ENCODE measurements at places on chromosomes 1 and 21. TPM values are rescaled to one million over a fixed set of nuclear protein-coding genes. Genes with fewer than 3 reads are reported as not detected.

The ATP1A2 gene
- 2.9 TPM for total RNA-seq

DNA sequence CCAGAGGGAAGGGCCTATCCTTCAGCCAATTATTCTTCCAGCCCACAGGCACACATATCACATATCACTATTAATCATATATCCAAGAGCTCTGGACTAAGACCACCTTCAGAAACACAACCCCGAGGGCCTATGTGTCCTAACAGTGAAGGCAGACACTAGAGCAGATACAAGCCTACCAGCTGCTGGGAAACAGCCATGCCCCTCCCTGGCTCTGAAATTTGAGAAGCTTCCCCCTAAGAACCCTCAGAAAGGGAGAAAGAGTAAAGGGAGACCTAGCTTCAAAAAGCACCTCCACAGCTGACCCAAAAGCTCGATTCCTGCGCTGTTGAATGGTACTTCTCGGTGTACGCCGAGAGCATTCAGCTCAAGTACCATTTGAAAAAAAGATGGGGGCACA is 17.4 kb downstream of the CNN3 start:
- H3K36me3 ChIP-seq: peaks cover 8% of the 10 kb centered on the region
- DNase-seq: no peak
- no peak overlapping the region for H3K4me3 ChIP-seq
- peaks cover 78% of the 10 kb centered on the region for H3K4me1 ChIP-seq
- peak overlapping the region; percentile 74 for H3K27ac ChIP-seq

DNA sequence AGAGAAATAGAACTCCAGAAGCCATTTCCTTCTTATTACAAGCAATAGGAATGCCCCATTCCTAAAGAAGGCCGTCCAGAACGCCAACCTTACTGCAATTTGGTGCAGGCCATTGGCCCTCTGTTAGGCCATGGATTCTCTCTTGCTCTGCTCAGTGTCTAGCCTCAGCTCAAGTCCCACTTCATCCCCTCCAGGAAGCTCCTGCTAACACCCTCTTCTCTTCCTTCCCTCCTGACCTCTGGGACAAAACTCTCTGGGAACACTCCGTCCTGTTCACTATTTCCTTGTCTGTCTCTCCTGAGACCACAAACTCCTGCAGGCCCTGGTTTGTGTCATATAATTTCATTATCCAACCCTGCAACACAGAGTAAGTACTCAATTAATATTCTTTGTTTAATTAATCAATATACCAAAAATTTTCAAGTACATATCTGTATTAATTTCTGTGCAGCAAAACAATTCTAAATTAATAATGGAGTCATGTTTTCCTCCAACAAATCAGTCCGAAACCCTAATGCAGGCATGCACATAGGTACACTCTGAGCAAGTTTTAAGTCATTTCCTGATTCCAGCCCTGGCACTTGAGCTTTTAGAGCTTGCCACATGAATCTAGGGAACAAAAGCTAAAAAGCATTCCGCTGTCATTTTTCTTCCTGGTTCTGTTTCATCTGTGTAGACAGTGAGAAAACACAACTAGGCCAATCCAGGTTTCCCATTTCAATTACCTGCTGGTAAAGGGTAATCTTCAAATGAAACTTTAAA is 245.3 kb downstream of the SETD4 start:
- no peak overlapping the region for H3K4me3 ChIP-seq
- no peak overlapping the region for H3K27ac ChIP-seq
- DNase-seq: no peak
- H3K36me3 ChIP-seq: peaks cover 4% of the 10 kb centered on the region
- H3K4me1 ChIP-seq: peaks cover 4% of the 10 kb centered on the region

The F5 gene
- total RNA-seq: not detected

The WNT9A gene
- total RNA-seq: 2.7 TPM

Data from chondrocyte (in vitro differentiated cells).